ENCODE measurements at places on chromosomes 11 and 22.

GRCh38 chr22:16957781-16958180 lies 50.2 kb downstream of the GAB4 start:
- DNase-seq: no peak

GRCh38 chr11:8610532-8611116 lies 16.6 kb upstream of the STK33 start:
- no peak for DNase-seq

- no peak for DNase-seq
Observed at GRCh38 chr11:47408598-47409439, 429 bp downstream of the SLC39A13 start.

GRCh38 chr22:27626675-27627443 lies 174.7 kb downstream of the MN1 start:
- DNase-seq: no peak

DNA sequence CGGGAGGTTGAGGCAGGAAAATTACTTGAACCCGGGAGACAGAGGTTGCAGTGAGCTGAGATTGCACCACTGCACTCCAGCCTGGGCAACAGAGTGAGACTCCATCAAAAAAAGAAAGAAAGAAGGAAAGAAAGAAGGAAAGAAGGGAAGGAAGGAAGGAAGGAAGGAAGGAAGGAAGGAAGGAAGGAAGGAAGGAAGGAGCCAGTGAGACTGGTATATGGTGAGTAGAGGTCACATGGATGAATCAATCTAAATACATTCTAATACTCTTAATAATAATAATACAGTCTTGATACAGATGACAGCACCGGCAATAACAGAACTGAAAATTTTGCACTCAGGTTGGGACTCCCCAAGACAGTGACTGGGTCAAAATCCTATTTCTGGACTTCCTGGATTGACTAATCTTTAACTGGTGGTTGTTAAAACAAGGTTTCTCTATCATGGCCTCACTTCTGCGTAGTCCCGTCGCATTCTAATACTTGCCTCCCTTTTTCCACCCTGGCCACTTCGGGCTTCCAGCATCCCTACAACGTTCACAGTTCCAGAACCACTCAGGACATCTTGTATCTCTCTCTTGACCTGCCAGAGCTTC lies 53.5 kb upstream of the EIF3M start:
- DNase-seq: no peak

GRCh38 chr11:16841984-16842383 lies 103.5 kb downstream of the C11orf58 start:
- no peak for DNase-seq

GRCh38 chr11:10439351-10439750 lies 15.7 kb upstream of the AMPD3 start:
- no peak for DNase-seq

- DNase-seq: no peak
Observed at GRCh38 chr11:4459500-4459899, 10.4 kb downstream of the OR52K2 start.

GRCh38 chr11:73177778-73178539 lies 35.8 kb upstream of the FCHSD2 start:
- peak; percentile 84 for DNase-seq

DNA sequence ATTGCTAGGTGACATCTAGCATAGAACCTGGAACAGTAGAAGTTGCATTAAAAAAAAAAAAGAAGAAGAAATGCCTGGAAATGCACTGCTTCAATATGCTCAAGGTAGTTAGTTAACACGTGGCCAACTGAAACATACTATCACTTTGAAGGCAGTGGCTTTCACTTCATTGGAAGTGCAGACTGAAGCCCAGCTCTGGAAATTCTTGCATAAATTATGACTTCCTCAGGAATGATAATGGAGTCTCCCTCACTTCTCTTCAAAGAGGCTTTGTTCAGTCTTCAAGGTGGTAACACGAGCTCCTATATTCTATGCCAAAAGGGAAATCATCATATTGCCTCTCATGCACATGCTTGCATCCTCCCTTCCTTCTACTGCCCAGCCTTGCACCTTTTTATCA lies 715.9 kb upstream of the API5 start:
- DNase-seq: no peak

DNA sequence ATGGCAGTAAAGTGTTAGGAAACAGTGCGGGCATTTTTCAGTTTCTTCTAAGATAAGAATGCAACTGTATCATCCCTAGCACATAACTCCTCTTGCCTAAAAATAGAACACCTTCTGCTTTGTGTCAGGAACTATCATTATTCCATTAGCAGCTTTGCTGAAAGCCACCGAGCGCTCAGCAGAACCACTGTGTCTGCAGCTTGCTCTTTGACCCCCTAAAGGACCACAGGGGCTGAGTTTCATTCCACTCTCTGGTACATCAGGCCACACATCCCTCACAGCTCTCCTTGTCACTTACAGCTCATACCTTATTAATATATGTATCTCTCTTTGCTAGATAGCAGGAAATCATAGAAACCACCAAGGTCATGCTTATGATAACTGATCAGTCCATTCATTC lies 360.2 kb downstream of the KCNA4 start:
- DNase-seq: no peak

- DNase-seq: no peak
Observed at GRCh38 chr22:17876306-17876831, 102.1 kb upstream of the BID start.

- no peak for DNase-seq
Observed at GRCh38 chr22:46090631-46091201, 59.6 kb upstream of the PPARA start.

DNA sequence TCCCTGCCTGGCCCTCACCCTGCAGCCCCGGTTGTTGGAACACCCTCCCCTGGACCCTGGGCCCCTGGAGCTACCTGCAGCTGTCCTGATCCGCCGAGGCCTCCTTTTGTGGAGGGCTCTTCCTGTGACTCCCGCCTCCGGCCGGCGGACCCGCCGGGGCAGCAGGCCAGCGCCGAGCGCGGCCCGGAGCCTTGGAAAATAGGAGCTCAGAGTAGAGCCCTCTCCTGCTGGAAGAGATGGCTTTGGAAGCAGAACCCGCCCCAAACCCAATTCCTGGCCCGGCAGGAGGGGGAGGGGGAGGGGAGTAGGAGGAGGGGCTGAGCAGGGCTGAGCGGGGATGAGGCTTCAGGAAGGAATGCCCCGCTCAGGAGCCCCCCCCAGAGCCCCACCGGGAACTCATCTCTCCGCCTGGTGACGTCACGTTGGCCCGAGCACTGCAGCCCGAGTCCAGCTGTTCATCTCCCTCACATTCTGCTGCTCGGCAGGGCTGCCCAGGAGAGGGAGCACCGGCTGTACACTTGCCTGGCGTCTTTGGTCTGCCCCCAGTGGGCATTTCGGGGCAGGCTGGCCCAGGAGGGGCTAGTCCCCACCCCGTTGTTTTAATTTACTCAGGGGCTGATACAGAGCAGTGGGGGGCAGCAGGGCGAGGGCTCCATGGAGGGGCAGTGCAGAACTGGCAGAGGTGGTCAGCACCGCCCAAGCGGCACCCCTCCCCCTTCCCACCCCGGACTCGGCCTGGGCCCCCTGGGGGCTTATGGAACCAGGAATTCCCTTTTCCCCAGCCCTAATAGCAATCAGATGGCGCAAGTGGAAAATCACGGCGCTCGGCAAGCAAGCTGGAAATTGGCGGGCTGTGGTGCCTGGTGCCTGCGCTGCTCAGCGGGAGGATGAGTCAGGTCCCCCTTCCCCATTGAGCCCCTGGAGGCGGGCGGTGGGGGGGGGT lies at the start of gene MRGPRF:
Gene MRGPRF (minus strand): TSS at position 238 of the 943 bp plus-strand sequence. CDS start 3,345 bp downstream, outside the sequence.
- DNase-seq: no peak

- no peak for DNase-seq
Observed at GRCh38 chr11:125069008-125069407, 5.9 kb downstream of the SLC37A2 start.

Data from hypothalamus (tissue), 51 donors.